ENCODE measurements at places on chromosomes 7 and 10. TPM values are rescaled to one million over a fixed set of nuclear protein-coding genes. Genes with fewer than 3 reads are reported as not detected.

The EN2 gene
- total RNA-seq = 0.23 TPM

The VGF gene
- total RNA-seq = 33.2 TPM

The HABP2 gene
- 0.23 TPM for total RNA-seq

The FAM237B gene
- 0.23 TPM for total RNA-seq

The C10orf71 gene
- not detected for total RNA-seq

The WEE2 gene
- total RNA-seq = 0.23 TPM

The CYP3A7 gene
- total RNA-seq = not detected

The CXCL12 gene
- 13.1 TPM for total RNA-seq

The LRRC4 gene
- 21.2 TPM for total RNA-seq

The GPER1 gene
- total RNA-seq = 3.0 TPM

The TCAF1 gene
- 180 TPM for total RNA-seq

The ADARB2 gene
- total RNA-seq = 9.0 TPM

The ZNF786 gene
- 14.1 TPM for total RNA-seq

The GIMAP5 gene
- 3.7 TPM for total RNA-seq

The SUN3 gene
- total RNA-seq = 0.69 TPM

The CALHM3 gene
- total RNA-seq = not detected

The TYW1B gene
- 2.8 TPM for total RNA-seq

The SERPINE1 gene
- total RNA-seq = 0.23 TPM

The GPR15LG gene
- total RNA-seq = not detected

The GNAT3 gene
- total RNA-seq = not detected

The PLXNA4 gene
- 50.3 TPM for total RNA-seq

The SPRN gene
- total RNA-seq = 13.4 TPM

The FGFBP3 gene
- total RNA-seq = 21.7 TPM

The CPVL gene
- total RNA-seq = 14.1 TPM

The PON3 gene
- total RNA-seq = 0.92 TPM

The STARD3NL gene
- total RNA-seq = 111 TPM

The CHCHD2 gene
- 160 TPM for total RNA-seq

The TEX36 gene
- not detected for total RNA-seq

The DMBT1 gene
- total RNA-seq = under 0.01 TPM

The PRTFDC1 gene
- total RNA-seq = 31.8 TPM

The NPFFR1 gene
- 5.1 TPM for total RNA-seq

The PDE6C gene
- not detected for total RNA-seq

The AP5Z1 gene
- total RNA-seq = 19.6 TPM

The NOS3 gene
- total RNA-seq = 2.5 TPM

The ZNF804B gene
- 8.3 TPM for total RNA-seq

The CACNA2D1 gene
- 118 TPM for total RNA-seq

The NME8 gene
- total RNA-seq = not detected

The SHH gene
- total RNA-seq = 8.5 TPM

The NAT16 gene
- total RNA-seq = 2.1 TPM

The BHLHA15 gene
- 9.5 TPM for total RNA-seq

The GPR141 gene
- total RNA-seq = not detected

The CELF2 gene
- total RNA-seq = 102 TPM

The PLEKHA1 gene
- total RNA-seq = 56.5 TPM

The CTAGE15 gene
- total RNA-seq = 0.69 TPM

The HECW1 gene
- 48.0 TPM for total RNA-seq

The FBH1 gene
- total RNA-seq = 45.2 TPM

The CFAP58 gene
- total RNA-seq = 1.8 TPM

The SLC26A5 gene
- 0.46 TPM for total RNA-seq

The SYT15 gene
- 2.1 TPM for total RNA-seq

The BAZ1B gene
- total RNA-seq = 52.1 TPM

The PHYHIPL gene
- 49.6 TPM for total RNA-seq

The ADO gene
- 39.9 TPM for total RNA-seq

The CALD1 gene
- total RNA-seq = 43.6 TPM

Measured in diencephalon (tissue), 1 donor.